Stimulated activated CD8-positive, alpha-beta memory T cell treated with anti-CD3 and anti-CD28 coated beads, Interleukin-2, amount 100 ng/mL, for 48 hours (primary cell): ENCODE measurements at places on chromosomes 1 and 21.

GRCh38 chr1:241641773-241642592 lies 1.8 kb upstream of the CHML start:
- DNase-seq: no peak

DNA sequence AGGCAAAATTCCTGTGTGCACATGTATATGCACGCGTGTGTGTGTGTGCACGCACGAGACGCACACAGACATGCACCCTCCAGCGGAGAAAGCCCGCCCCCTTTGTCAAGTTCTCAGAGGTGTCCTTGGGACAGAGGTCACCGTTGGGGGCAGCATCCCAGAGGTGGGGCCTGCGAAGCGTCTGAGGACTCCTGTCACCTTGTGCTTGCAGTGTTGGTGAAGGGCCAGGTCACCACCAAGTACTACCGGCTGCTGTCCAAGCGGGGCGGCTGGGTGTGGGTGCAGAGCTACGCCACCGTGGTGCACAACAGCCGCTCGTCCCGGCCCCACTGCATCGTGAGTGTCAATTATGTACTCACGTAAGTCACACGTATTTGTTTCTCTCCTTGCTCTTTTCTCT lies 42.6 kb downstream of the SIM2 start:
- no peak for DNase-seq

DNA sequence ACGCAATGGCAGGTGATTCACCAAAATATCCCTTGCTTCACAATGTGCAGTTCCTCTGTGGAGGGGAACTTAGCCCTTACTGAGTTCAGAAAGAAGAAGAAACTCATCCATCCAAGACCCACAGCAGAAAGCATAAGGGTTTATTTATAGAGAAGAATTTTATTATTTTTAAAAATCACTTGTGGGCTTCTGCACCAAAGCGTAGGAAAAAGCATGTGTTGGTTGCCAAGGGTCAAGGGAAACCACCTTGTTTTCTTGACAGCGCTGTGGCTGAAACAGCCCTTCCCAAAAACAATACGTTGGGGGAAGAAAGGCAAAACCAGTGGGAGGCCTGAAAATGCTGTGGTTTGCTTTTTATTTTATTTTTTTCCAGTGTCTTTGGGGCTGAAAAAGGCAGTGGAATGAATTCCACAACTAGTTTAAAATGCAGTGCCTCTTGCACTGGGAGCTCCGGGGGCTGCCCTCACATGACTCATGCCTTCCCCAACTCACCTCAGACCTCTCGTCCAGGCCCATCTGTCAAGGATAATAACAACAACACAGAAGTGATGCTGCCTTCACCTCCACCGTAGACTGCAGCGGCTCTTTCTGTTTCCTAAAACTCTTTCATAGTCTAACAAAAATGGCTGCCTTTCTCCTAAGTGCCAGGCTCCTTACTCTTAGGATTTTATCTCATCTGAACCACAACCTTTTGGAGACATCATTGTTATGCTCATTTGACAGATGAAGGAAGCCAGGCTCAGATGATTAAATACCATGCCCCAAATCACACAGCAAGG lies 224.2 kb upstream of the JUN start:
- peak; percentile 35 for DNase-seq

GRCh38 chr1:12450090-12450755 lies 167.8 kb downstream of the DHRS3 start:
- no peak for DNase-seq

DNA sequence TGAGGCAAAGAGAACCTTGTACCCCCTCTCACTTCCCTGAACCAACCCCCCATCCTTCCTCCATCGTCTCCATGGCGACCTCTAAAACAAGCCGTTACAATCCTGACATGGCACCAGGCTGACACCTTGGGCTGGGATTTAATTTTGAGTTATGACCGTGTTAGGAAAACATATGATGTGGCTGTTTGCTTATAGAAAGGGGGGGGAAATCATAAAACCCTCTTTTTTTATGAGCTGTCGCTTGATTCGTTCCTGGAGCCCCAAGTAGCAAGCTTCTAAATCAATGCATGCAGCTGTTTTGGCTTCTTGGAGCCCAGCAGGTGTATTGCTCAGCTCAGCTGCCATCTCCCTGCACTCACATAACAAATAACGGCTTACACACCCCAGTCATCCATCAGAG lies 301.2 kb upstream of the SPAG17 start:
- DNase-seq: no peak

DNA sequence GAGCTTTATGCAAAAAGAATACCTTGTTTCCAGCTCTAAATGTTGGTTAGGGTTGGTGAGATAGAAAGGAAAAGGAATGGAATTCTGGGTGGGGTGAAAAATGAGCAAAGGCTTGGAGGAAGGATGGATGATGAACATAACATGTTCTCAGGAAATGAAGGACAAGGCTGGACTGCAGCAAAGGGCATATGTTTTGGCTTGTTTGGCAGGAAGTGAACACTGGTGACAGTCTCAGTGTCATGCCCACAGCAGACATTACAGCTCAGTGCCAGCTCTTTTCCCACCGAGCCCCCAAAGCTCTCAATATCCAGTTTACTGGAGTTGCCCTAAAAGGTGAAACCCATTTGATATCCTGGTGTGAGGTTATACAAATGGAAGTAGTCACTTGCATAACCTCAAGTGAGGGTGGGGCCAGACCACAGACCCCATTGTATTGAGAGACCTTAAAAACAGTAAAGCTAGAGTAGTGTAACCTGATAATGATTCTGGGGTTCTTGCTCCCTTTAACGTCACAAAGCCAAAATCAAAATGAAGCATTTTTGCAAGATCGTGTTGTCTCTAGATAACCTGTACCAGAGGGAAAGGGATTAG lies 270.6 kb downstream of the NFIA start:
- no peak for DNase-seq

- DNase-seq: no peak
These were observed 217.9 kb downstream of the FOXD2 start for GRCh38 chr1:47655521-47656300.

GRCh38 chr1:182083851-182084486 lies 22.5 kb upstream of the ZNF648 start:
- DNase-seq: no peak

DNA sequence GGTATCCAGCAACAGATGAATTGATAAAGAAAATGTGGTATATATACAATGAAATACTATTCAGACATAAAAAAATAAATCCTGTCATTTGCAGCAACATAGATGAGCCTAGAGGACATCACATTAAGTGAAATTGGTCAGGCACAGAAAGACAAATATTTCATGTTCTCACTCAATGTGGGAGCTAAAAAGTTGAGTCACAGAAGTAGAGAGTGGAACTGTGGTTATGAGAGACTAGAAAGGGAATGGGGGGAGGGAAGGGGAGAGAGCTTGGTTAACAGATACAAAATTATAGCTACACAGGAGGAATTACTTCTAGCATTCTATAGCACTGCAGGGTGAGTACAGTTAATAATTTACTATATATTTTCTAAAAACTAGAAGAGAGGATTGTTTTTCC lies 37.1 kb upstream of the SERPINC1 start:
- DNase-seq: no peak

DNA sequence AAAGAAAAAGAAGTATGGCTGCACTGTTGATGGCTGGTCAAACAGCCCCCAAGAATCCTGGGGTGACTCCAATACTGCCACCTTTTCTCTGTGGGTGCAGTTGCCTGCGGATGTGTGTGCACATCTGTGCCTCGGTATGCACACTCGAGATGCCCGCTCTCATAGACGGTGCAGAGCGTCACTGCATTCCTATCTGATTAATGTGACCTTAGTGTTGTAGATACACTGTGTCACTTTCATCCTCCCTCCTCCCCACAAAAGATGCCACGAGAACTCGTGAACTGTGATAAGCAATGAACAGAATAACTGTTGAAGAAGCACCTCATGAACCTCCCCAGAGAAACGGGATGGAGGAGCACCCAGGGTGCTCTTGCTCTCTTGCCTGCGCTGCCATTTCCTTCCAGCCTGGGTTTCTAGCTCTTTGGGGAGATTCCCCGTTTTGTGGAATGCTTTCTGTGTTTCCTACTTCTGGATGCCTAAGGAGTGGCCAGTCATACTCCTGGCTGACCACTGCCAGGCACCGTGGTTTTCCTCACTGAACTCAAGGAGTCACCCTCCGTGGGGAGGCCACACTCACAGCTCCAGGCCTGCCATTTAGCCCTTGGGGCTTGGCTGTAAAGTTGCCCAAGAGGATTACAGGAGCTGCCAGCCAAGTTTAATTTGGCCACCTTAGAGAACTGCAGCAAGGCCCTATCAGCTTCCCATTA lies 32.0 kb downstream of the NTPCR start:
- no peak for DNase-seq

GRCh38 chr1:60569189-60569588 lies 495.6 kb upstream of the C1orf87 start:
- no peak for DNase-seq

- DNase-seq: no peak
These were observed 8.1 kb downstream of the IL6R start for GRCh38 chr1:154413177-154413783.

- DNase-seq: no peak
These were observed 107.2 kb downstream of the SIM2 start for GRCh38 chr21:36806103-36806502.

GRCh38 chr1:221669441-221669840 lies 72.4 kb downstream of the DUSP10 start:
- DNase-seq: no peak

- no peak for DNase-seq
These were observed 17.1 kb upstream of the CNR2 start for GRCh38 chr1:23930270-23930669.

- no peak for DNase-seq
These were observed 228.8 kb upstream of the KAZN start for GRCh38 chr1:14369526-14370213.

- no peak for DNase-seq
These were observed 29.9 kb upstream of the ERRFI1 start for GRCh38 chr1:8055973-8056372.

DNA sequence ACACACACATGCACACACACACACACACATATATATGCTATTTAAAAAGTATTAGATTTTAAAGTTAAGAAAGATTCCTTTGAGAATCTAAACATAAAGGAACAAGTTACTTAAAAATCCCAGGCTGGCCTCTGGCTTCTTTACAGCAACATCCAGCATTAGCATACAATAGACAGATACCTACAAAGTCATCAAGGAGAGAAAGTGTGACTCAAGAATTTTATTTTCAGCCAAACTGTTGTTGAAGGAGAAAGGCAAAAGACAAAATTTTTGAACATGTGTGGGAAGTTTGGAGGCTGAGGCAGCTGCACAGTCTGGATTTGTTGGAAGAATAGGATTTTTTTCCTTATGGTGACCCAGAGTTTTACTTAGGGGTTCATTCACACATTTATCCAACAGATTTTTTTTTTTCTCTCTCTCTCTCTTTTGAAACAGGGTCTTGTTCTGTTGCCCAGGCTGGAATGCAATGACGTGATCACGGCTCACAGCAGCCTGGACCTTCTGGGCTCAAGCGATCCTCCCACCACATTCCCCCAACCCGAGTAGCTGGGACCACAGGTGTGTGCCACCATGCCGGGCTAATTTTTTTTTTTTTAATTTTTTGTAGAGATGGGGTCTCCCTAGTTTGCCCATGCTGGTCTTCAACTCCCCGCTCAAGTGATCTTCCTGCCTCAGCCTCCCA lies 24.0 kb upstream of the SPOCD1 start:
- DNase-seq: no peak

- no peak for DNase-seq
These were observed 126.4 kb downstream of the TENT5C start for GRCh38 chr1:117732065-117732797.

- DNase-seq: no peak
These were observed 362.4 kb upstream of the KAZN start for GRCh38 chr1:14236097-14236496.

DNA sequence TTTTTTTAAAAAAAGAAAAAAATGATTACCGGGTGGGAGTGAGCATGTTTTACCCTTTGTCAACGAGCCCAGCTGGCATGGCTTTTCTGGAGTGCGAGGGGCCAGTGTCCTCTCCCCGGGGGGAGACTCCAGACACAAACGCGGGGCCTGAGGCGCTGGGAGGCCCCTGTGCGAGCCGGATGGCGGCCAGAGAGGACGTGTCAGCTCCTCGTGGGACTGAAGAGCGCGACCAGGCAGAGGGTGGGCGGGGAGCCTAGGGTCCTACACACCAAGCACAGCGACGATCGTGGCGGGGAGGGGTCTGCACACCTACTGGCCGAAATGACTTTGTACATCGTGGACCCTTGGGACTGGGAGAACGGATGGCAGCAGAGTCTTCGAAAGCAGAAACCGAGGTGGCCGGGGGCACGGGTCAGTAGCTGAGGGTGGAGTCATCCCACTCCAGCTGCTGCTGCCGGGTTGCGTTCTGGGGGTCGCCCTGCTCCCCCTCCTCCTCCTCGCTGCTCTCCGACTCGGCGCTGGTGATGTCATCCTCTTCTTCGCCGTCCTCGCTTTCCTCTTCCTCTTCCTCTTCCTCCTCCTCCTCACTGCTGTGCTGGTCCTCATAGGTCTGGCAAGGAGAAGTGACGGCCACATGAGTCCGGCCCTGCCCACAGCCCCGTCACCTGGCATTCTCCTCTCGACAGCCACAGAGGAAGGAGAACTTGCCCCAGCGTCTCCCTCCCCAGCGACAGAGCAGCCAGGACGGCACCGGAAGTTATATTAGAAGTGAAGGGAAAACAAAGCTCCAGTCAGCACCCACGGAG lies 78.8 kb downstream of the PIK3CD start:
- no peak for DNase-seq

DNA sequence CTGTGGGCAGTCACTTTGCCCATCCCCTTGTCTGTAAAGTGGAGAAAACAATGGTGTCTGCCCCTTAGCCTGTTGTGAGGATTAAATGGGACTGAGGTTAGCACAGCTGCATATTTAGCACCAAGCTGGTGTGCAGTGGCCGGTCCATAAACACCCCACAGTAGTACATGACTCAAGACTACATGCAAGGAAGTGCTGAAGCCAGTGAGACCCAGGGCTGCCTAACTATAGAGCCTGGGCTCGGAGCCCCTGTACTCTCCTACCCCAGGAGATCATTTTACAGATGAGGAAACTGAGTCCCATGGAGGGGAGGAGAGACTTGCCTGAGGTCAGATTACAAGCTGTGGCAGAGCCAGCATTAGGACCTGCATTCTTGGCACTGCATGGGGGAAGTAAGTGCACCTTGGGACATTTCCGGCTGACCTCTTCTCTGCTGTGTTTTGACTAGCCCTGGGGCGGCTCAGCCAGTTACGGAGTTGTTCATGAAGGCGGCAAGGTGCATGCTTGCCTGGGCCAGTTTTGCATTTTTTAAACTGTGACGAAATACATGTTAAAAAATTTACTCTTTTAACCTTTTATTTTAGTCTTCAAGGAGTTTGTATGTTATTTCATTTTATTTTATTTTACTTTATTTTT lies 3.2 kb downstream of the SERINC2 start:
- DNase-seq: no peak

DNA sequence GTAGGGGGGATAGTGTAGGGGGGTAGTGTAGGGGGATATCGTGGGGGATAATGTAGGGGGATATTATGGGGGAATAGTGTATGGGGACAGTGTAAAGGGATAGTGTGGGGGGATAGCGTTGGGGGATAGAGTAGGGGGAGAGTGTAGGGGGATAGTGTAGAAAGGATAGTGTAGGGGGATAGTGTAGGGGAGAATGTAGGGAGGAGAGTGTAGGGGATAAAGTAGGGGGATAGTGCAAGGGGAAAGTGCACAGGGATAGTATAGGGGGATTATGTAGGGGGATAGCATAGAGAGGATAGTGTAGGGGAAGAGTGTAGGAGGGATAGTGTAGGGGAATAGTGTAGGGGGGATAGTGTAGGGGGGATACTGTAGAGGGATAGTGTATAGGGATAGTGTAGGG lies 12.3 kb upstream of the ARF1 start:
- DNase-seq: no peak

- no peak for DNase-seq
These were observed 262.3 kb upstream of the BRINP3 start for GRCh38 chr1:190739926-190740325.
